ENCODE measurements at places on chromosomes 4 and X.

GRCh38 chrX:69618803-69619202, 2.9 kb downstream of the EDA start:
- no peak for DNase-seq

GRCh38 chr4:80540349-80540748, 204.8 kb downstream of the CFAP299 start:
- DNase-seq = no peak

- DNase-seq = no peak
These were observed 12.0 kb upstream of the NAT8L start for GRCh38 chr4:2047031-2047660.

DNA sequence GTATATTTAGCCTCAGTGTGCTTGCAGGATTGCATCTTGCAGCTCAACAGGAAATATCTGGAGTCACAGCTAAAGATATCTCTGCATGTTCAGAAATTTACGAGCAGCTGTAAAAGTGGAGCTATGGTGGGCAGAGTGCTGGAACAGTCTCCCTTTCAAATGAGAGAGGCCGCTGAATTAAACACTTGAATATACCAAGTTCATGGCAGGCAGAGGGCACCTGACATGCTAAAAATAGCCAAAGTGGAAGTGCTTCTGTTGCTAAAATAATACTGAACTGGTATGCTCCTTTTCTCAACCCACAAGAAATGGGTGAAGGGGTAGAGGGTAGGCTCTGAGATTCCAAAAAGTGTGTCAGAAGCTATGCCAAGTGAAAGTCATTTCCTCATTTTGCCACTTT, 98.1 kb downstream of the MGST2 start:
- DNase-seq = no peak

GRCh38 chrX:96379951-96380350, 304.7 kb upstream of the DIAPH2 start:
- no peak for DNase-seq

GRCh38 chr4:11537846-11538245, 109.2 kb upstream of the HS3ST1 start:
- DNase-seq = no peak

GRCh38 chr4:51906167-51906958, 63.4 kb downstream of the DCUN1D4 start:
- no peak for DNase-seq

GRCh38 chr4:76197971-76198410, 15.6 kb downstream of the SCARB2 start:
- peak; percentile 41 for DNase-seq

GRCh38 chr4:98528882-98529281, 129.5 kb downstream of the TSPAN5 start:
- DNase-seq = no peak

Measured in fibroblast of skin of back (primary cell).